ENCODE measurements at places on chromosomes 3 and 15. TPM values are rescaled to one million over a fixed set of nuclear protein-coding genes. Genes with fewer than 3 reads are reported as not detected.
A peak's percentile ranks its signal among the peaks of the same experiment; 100 is the strongest.

DNA sequence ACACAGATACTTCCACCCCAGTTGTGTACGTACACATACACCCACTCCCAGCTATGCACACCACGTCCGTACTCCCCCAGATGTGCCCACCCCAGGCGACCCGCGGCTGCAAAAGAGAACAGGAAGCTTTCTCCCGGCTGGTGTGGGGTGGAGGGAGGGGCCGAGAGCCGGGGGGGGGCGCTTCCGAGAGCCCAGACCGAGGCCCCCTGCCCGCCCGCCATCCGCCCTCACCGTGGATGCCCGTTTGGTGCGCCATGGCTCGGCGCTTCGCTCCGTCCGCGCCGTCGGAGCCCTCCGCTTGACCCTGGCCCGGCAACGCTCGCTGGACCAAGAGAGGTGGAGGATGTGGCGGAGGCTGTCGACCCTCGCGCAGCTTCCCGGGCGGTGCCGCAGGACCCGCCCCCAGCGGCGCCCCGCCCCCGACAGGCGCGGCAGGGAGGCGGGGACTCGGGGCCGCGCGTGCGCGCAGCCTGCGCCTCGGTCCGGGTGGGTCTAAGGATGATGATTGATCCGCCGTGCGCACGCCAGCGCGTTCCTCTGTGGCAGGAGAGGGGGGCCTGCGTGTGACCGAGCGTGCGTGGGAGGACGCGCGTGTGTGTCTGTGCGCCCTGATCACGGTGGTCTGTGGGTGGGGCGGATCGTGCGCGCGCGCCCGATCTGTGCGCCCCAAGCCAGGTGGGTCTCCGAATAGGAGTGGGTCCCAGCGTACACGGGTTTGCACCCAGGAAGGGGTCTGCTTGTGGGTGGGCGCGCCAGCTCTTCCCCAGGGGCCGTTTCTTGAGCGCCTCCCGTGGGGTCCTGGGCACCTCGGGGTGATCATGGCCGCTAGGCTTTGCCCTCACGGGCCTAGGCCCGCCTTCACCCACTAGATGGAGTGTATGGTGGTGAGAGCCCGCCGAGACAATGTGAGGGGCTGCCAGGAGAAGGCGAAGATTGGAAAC lies at the start of gene TWF2:
TWF2 (minus strand) TSS at position 398 of the 941 bp plus-strand sequence; CDS start at position 256, 142 bp downstream.
- DNase-seq, result peak; percentile 91

- DNase-seq, result no peak
Observed at GRCh38 chr15:57551715-57552677, 39.7 kb upstream of the MYZAP start.

- DNase-seq, result no peak
Observed at GRCh38 chr3:39317571-39318169, 11.8 kb upstream of the CCR8 start.

DNA sequence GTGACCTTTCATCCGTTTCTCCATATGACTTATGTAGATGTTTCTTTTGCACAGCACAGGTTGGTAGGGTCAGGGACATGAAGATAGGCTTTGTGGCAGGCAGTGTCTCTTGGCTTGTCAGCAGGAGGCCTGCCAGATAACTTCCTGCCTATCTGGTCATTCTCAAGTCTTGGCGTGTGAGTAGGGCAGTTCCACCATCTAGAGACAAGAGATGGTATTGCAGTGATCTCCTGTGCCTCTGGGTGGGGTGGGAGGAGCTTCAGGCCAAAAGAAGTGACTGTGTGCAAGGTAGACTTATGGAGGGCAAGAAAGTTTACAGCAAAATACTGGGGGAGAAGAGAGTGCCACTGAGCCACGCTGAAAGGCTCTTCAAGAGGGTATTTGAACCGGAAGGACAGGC lies 11.0 kb downstream of the TEX264 start:
- DNase-seq, result no peak

DNA sequence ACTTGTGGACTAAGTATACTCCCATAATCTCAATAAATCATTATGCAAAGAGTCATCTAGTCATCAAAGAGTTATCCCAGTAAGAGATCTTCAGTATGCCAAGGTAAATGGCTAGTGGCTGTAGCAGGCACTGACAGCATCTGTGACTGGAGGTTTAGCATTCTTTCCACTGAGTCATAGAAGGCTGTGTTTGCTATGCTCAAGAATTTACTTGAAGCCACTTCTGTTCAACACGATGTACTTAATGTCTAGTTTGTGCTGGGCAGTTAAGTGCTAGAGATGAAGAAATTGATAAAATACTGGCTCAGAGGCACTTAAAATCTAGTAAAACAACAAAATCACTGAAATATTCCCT lies 13.0 kb downstream of the ZBED2 start:
- DNase-seq, result no peak

Gene SHISA5
- 163 TPM for total RNA-seq

Measured in upper lobe of right lung (tissue), 1 donor.